ENCODE measurements at places on chromosomes 1 and 21.

- DNase-seq = no peak
Measured at GRCh38 chr1:212110617-212111016, 75.1 kb downstream of the DTL start.

- no peak for DNase-seq
Measured at GRCh38 chr1:31326461-31326860, 29.6 kb downstream of the ZCCHC17 start.

GRCh38 chr1:153095764-153096163, 1.4 kb upstream of the SPRR2E start:
- no peak for DNase-seq

GRCh38 chr1:8408151-8408839, 90.4 kb downstream of the SLC45A1 start:
- no peak for DNase-seq
